Karpas-422 (cell line): ENCODE measurements at places on chromosomes 13 and 19. TPM values are rescaled to one million over a fixed set of nuclear protein-coding genes. Genes with fewer than 3 reads are reported as not detected.

The SHC2 gene
- not detected in 2 replicates for total RNA-seq

The C13orf42 gene
- not detected in 2 replicates for total RNA-seq

The MEIS3 gene
- 3.3 and 11.2 TPM in 2 replicates for total RNA-seq

The CNMD gene
- total RNA-seq: not detected in 2 replicates

The OR4F17 gene
- total RNA-seq: not detected in 2 replicates

The SLC6A16 gene
- total RNA-seq: 16.9 and 42.6 TPM in 2 replicates

The ZNF546 gene
- 6.0 and 10.4 TPM in 2 replicates for total RNA-seq

The ATP7B gene
- 1.1 and 3.3 TPM in 2 replicates for total RNA-seq

The FPR3 gene
- not detected in 2 replicates for total RNA-seq

The NLRP4 gene
- total RNA-seq: 28.2 and 30.2 TPM in 2 replicates

The PPP1R12C gene
- total RNA-seq: 81.8 and 267 TPM in 2 replicates

The GRIN2D gene
- total RNA-seq: not detected in 2 replicates

The DAND5 gene
- total RNA-seq: 0.52 TPM in 1 of 2 replicates, not detected in the other

The SCGB2B2 gene
- not detected in 2 replicates for total RNA-seq

The FOXO1 gene
- total RNA-seq: 27.6 and 51.6 TPM in 2 replicates

The FPR2 gene
- 0.58 and 7.9 TPM in 2 replicates for total RNA-seq

The EBI3 gene
- total RNA-seq: not detected in 2 replicates

The TMPRSS9 gene
- not detected in 2 replicates for total RNA-seq

The TMEM238 gene
- 0.89 and 8.0 TPM in 2 replicates for total RNA-seq

The CYP4F8 gene
- total RNA-seq: not detected in 2 replicates
